Activated CD4-positive, CD25-positive, alpha-beta regulatory T cell (primary cell): ENCODE measurements at places on chromosomes 7 and 10.

GRCh38 chr7:116113310-116113709, 82.7 kb upstream of the TFEC start:
- DNase-seq = no peak

GRCh38 chr10:52215745-52216361, 98.2 kb upstream of the DKK1 start:
- no peak for DNase-seq

GRCh38 chr7:134602881-134603451, 43.7 kb upstream of the BPGM start:
- DNase-seq = no peak

GRCh38 chr10:96153070-96153469, 23.0 kb downstream of the ZNF518A start:
- DNase-seq = no peak

GRCh38 chr7:80520199-80520598, 8.3 kb upstream of the GNAT3 start:
- no peak for DNase-seq

DNA sequence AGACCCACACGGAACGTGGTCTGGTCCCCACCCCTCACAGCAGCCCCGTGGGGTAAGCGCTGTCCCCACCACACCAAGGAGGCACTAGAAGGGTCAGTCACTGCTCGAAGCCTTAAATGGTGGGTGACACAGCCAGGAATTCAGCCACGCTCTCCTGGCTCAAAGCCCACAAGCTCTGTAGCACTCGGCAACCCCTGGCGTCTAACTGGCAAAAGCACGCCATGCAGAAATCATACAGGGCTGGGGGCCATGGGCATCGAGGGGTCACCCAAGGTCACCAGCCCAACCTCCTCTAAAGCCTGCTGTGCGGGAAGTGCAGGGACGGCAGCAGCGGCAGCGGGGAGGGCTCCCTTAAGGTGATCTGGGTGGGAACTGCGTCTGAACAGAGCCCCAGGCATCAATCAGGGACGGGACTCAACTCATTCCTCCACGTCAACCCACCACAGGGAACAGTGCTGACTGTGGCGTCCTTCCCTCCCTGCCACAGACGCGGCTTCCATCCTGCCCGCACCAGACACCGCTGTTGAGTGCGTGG, 7.8 kb downstream of the GPER1 start:
- DNase-seq = no peak

- DNase-seq = no peak
Observed at GRCh38 chr10:3172081-3172445, 519 bp downstream of the PITRM1 start.

- DNase-seq = no peak
Observed at GRCh38 chr10:102505462-102506115, 1.8 kb downstream of the SUFU start.

DNA sequence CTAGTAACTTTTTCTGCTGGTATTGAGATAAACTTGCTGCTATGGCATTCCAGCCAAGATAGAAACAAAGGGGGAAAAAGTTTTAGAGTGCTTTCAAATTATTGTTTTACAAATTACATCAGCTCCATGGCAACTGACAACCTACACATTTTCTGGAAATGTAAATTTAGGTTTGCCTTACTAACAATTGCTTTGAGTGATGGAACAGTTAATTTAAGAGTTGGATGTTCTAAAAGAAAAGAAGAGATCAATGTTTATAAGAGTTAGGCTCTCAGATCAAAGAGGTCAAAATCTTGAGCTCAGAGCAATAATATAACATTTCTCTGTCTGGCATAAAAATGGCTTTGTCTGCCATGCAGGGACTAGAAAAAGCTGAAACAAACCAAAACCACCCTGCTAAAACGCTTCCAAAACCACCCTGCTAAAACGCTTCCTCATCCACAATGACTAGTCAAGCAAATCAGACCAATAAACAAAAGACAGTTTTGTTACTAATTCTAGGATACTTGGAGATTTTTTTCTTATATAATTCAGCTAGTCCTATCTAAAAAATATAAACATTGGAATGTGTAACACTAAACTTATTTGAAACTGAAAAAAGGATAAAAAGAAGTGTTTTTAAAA, 32.3 kb downstream of the ORC5 start:
- DNase-seq = no peak

- DNase-seq = no peak
Observed at GRCh38 chr7:19619122-19619521, 89.7 kb downstream of the POLR1F start.

DNA sequence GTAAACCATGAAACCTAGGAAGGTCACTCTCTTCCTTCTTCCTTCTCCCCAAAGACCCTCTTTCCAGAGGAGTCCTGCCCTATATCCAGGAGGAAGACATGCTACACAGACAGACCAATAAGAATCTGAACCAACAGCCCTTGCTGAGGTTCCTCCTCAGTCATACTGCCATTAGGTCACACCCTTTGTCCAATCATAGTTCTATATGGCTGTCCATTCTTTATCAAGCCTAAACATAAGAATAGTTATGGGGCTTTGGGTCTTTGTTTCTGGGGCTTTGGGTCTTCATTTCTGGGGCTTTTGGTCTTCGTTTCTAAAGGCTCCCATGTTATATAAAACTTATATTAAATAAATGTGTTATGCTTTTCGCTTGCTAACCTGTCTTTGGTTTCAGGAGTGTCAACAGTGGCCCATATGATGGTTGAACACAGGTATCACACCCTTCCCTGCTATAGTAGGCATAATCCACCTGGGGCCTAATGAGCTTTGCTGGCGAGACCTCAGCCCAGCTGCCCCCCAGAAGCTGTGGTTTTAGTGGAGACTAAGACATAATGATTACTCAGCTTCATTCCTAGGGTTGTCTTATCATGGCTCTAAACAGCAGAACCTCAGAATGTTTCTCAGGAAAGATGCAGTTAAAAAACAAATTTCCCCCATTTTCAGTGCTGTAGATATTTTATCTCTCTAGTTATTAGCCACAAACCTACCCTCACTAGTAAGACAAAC, 91.6 kb downstream of the ELMO1 start:
- DNase-seq = no peak

DNA sequence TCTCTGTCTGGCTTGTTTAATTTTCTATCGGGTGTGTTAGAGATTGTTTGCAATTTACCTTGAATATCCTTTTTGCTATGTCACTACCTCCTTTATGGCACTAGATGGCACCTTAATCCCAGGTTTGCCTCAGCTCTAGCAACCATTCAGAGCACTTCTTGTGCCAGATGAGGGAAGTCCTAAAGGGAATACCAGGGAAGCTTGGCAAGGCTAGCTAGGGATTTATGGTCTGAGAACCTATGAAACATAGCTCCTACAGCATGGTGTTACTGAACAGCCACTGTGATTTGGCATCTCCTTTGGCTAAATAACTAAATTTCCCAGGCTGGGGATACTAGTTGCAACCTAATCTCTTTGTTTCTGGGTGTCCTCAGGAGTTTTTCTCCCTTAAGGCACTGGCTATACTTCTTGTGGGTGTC, 69.0 kb upstream of the VOPP1 start:
- peak; percentile 7 for DNase-seq

- no peak for DNase-seq
Observed at GRCh38 chr10:43250615-43251418, 16.0 kb downstream of the RASGEF1A start.

- DNase-seq = no peak
Observed at GRCh38 chr10:76453332-76453731, 1021.9 kb downstream of the LRMDA start.

DNA sequence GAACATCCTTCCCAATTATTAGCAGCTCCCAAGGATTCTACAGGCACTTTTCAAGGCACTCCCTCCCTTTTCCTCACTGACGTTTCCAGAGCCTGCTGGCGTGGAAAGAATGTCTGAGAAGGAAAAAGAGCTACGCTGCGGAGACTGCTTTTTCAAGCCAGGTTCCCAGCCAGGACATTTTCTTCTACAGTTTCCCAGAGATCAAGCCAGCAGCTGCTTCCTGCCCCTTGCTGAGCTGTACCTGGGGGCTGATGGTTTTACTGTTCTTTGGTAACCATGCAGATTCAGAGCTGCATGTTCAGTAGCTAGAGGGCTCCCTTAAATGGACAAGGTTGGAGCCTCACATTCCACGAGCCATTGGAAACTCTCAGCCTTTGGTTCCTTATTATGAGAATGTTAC, 133.4 kb downstream of the EVX1 start:
- DNase-seq = no peak

- DNase-seq = no peak
Observed at GRCh38 chr7:130362251-130362816, 17.7 kb downstream of the CPA5 start.

GRCh38 chr7:34137176-34137575, 231.8 kb downstream of the BMPER start:
- no peak for DNase-seq

GRCh38 chr7:6186577-6186976, 85.8 kb downstream of the CYTH3 start:
- no peak for DNase-seq

DNA sequence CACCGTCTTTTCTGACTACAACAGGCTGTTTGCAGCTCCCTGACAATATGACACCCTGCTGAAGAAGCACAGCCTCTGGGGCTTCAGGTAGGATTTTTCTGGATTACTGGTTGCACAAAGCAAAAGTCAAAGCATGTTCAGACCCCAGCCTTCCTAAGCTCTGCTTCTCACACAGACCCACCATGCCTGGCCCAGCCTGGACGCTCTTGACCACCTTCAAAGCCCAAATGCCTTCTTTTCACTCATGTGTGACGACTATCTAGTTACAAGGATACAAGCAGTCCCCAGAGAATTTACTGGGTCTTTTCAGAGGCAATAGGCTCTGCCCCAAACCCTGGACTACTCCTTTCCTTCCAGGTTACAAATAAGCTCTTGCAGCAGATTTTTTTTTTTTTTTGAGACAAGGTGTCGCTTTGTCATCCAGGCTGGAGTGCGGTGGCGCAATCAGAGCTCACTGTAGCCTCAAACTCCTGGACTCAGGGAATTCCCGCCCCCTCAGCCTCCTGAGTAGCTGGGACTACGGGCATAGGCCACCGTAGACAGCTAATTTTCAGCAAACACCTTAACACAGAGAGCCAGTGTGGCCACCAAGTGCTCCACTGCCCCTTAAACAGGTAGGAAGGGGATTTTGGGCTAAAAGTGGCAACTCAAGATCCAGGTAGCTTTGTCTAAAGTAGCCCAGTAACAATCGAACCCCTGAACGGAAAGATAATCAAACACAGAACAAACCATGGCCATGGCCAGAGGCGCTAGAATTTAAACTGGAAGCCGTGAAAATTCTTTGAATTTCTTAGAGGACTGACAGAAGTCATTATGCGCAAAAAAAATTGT, 16.2 kb downstream of the SVIL start:
- no peak for DNase-seq

- no peak for DNase-seq
Observed at GRCh38 chr7:10998996-10999757, 25.5 kb downstream of the PHF14 start.

- no peak for DNase-seq
Observed at GRCh38 chr7:155913291-155913690, 101.0 kb upstream of the SHH start.

- DNase-seq = no peak
Observed at GRCh38 chr7:155189590-155189989, 108.1 kb upstream of the INSIG1 start.

GRCh38 chr7:112042631-112043030, 163.6 kb downstream of the DOCK4 start:
- no peak for DNase-seq

- DNase-seq = no peak
Observed at GRCh38 chr7:119996634-119997033, 276.3 kb upstream of the KCND2 start.

GRCh38 chr10:67088036-67088435, 162.2 kb downstream of the LRRTM3 start:
- DNase-seq = no peak
